ENCODE measurements at places on chromosomes 3 and 15. TPM values are rescaled to one million over a fixed set of nuclear protein-coding genes. Genes with fewer than 3 reads are reported as not detected.

Gene SORD
- 12.7 TPM for total RNA-seq

Gene ZNF80
- total RNA-seq, result not detected

DNA sequence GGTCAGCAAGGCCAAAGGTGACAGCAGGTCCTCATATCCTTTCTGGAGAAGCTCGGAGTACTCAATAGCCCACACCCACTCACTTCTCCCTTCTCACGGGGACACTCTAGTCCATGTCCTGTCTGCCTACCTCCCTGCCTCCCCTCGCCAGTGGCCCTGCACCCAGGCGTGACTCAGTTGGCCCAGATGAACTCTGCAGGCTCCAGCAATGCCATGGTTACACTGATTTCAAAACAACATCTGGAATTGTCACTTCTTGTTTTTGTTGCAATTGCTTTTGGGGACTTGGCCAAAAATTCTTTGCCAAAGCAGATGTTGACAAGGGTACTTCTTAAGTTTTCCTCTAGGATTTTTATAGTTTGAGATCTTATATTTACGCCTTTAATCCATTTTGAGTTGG, 13.0 kb downstream of the IL16 start:
- H3K27me3 ChIP-seq, result peaks cover 17% of the 10 kb centered on the region
- H3K4me3 ChIP-seq, result no peak overlapping the region
- no peak for DNase-seq
- H3K27ac ChIP-seq, result no peak overlapping the region
- no peaks in the 10 kb centered on the region for H3K4me1 ChIP-seq

GRCh38 chr3:160556141-160556540, 9.2 kb downstream of the KPNA4 start:
- H3K36me3 ChIP-seq, result peaks cover 4% of the 10 kb centered on the region
- no peak overlapping the region for H3K27ac ChIP-seq
- peaks cover 51% of the 10 kb centered on the region for H3K4me1 ChIP-seq

DNA sequence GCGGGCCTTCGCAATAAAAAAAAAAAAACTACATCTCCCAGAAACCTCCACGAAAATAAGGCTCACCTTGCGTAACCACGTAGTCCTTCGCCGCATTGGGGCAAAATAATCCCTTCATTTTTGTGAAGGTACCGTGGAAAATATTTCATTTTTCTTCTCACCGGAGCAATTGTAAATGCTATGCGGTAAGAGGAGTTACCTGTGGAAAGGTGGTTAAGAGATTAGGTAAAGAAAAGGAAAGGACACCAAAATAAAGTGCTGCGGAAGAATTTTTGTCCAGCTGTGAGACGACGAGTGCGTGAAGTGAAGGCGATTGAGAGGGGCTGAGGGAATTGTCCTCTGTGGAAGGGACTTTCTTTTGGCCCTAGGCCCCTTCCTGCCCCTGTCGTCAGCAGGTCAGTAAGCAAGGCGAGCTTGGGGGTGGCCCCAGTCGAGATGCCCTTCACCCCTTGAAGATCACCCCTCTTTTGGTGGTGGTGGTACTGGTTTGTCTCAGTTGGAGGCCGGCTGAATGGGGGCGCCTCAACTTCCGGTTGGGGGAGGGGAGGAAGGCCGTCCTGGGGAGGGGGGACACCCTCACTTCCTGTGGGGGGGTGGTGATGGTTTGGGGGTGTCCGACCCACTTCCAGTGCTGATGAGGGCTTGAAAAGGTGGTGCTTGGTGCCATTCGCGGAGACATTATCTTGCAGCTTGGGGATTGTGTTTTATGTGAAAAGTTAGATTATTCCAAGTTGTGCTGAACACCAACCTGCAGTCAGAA, at the start of gene HMG20A:
Gene HMG20A, plus strand, starts transcription at position 279 of the 760 bp plus-strand sequence. CDS start 37,520 bp downstream, outside the sequence.
- peak within 1 kb of the TSS; percentile 99 for H3K27ac ChIP-seq
- DNase-seq, result peak; percentile 72
- peaks cover 9% of the 10 kb centered on the region for H3K36me3 ChIP-seq
- H3K4me1 ChIP-seq, result peaks cover 52% of the 10 kb centered on the region
- peak within 1 kb of the TSS; percentile 98 for H3K4me3 ChIP-seq

DNA sequence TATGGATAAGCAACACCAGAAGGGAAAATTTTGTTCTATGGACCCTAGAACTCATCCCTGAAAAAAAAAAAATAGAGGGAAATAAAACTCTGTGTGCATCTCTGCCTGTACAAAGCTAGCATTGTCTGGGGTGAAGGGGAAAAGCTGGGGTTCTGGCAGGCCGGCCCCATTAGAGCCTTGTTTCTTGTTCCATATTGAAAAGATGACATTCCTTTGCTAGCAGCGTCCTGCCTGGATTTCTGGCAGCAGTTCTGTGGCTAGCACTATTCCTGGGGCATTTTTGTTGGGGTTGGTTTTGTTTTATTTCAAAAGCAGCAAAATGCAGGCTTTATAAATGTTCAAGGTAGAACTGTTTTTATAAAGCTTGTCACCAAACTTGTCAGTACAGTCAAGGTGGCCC, 45.2 kb downstream of the RARB start:
- H3K36me3 ChIP-seq, result no peaks in the 10 kb centered on the region
- H3K4me3 ChIP-seq, result no peak overlapping the region
- DNase-seq, result no peak

DNA sequence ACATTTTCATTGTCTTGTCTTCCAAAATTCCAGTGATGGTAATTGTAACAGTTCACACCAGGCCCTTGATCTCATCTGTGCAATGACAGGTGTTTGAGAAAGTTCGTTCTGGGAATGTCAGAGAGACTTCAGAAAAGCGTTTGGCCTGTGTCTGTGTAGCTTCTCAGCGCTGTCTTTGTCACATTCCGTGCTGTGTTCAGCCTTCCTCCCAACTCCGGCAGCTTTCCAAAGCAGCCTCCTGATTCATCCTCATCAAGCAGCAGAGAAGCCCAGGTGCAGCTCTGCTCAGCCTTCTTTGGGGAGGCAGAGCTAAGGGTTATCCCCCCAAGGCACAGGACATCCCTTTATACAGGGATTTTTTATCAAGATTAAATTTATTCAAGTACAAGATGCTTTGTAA, 494.0 kb upstream of the SUCLG2 start:
- H3K36me3 ChIP-seq, result peaks cover 4% of the 10 kb centered on the region
- no peak overlapping the region for H3K27ac ChIP-seq
- no peaks in the 10 kb centered on the region for H3K27me3 ChIP-seq
- H3K4me1 ChIP-seq, result no peaks in the 10 kb centered on the region
- no peak for DNase-seq
- H3K4me3 ChIP-seq, result no peak overlapping the region

GRCh38 chr3:98906230-98906629, 4.7 kb upstream of the DCBLD2 start:
- peaks cover 35% of the 10 kb centered on the region for H3K27me3 ChIP-seq
- no peak for DNase-seq
- H3K4me1 ChIP-seq, result peaks cover 13% of the 10 kb centered on the region
- H3K4me3 ChIP-seq, result no peak overlapping the region
- no peaks in the 10 kb centered on the region for H3K36me3 ChIP-seq

DNA sequence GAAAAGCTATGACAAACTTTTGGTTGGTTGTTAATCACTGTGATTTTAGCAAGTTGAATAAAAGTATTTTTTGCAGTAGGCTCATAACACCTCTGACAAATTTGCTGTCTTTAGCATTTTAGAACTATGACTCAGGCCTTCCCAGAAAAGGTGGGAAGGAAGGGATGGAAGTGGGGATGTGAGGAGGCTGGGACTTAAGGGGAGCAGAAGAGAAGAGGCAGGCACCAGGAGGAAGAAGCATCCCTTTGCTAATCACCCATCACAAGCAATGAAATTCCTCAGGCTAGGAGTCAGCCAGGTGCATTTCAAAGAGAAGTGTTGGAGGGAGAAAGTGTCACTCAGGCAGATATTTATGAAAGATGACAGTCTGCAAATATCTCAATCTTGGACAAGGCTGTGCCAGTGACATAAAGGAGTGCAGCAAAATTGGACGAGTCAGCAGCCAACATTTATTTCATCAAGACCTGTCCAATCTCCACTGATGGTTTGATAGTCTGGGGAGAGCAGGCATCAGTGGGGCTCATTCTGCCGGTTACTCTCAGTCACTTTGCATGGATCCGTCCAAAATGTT, 337.3 kb upstream of the ARRDC4 start:
- no peaks in the 10 kb centered on the region for H3K4me1 ChIP-seq
- no peak for DNase-seq
- peaks cover 4% of the 10 kb centered on the region for H3K36me3 ChIP-seq

GRCh38 chr3:196275126-196275525, 12.4 kb downstream of the PCYT1A start:
- H3K36me3 ChIP-seq, result peaks cover 20% of the 10 kb centered on the region
- H3K27me3 ChIP-seq, result no peaks in the 10 kb centered on the region

DNA sequence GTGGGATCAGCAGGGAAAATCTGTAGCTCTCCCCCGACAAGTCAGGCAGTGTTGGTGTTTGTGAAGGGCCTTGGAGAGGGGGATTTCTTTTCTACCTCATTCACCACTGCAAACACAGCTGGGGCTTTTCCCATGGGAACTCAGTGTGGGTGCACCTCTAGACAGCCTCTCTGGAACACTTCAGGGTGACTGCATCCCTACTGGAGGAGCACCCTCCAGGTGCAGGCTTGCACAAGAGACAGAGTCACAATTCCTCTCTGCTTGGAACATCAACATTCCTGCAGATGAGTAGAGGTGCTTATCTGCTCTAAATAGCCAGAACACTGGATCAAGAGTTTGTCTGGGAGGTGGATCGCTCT, 72.7 kb upstream of the AKAP13 start:
- no peak overlapping the region for H3K4me3 ChIP-seq
- H3K27ac ChIP-seq, result no peak overlapping the region
- peaks cover 16% of the 10 kb centered on the region for H3K27me3 ChIP-seq
- H3K4me1 ChIP-seq, result peaks cover 8% of the 10 kb centered on the region
- H3K36me3 ChIP-seq, result no peaks in the 10 kb centered on the region

GRCh38 chr15:62545467-62546227, 380.6 kb upstream of the C2CD4B start:
- H3K4me3 ChIP-seq, result no peak overlapping the region
- no peaks in the 10 kb centered on the region for H3K36me3 ChIP-seq
- DNase-seq, result no peak
- no peaks in the 10 kb centered on the region for H3K4me1 ChIP-seq
- H3K27me3 ChIP-seq, result peaks cover 14% of the 10 kb centered on the region
- H3K27ac ChIP-seq, result no peak overlapping the region

- no peaks in the 10 kb centered on the region for H3K36me3 ChIP-seq
- H3K27me3 ChIP-seq, result no peaks in the 10 kb centered on the region
- no peak for DNase-seq
- H3K27ac ChIP-seq, result no peak overlapping the region
- H3K4me3 ChIP-seq, result no peak overlapping the region
These were observed 23.8 kb downstream of the NIPA1 start for GRCh38 chr15:22810033-22810852.

All from natural killer cell treated with Interleukin-12 subunit alpha and Interleukin-12 subunit beta and Interleukin-15 and Interleukin-18, amount 100 ng/mL, for 72 hours (primary cell).